ENCODE measurements at places on chromosomes 1 and 21. TPM values are rescaled to one million over a fixed set of nuclear protein-coding genes. Genes with fewer than 3 reads are reported as not detected.

MX2 gene
- total RNA-seq = 3.6 TPM

TNFRSF14 gene
- total RNA-seq = 10.6 TPM

TNN gene
- total RNA-seq = not detected

FAM43B gene
- total RNA-seq = 0.50 TPM

HYI gene
- 14.2 TPM for total RNA-seq

C1QTNF12 gene
- total RNA-seq = 1.4 TPM

CCDC181 gene
- total RNA-seq = 0.63 TPM

GNG4 gene
- not detected for total RNA-seq

SHC1 gene
- total RNA-seq = 78.5 TPM

KLHDC9 gene
- 4.2 TPM for total RNA-seq

C1orf52 gene
- total RNA-seq = 15.1 TPM

DCST2 gene
- 0.56 TPM for total RNA-seq

KRTAP19-8 gene
- not detected for total RNA-seq

PGLYRP3 gene
- total RNA-seq = not detected

SPATA6 gene
- total RNA-seq = 3.0 TPM

NTNG1 gene
- not detected for total RNA-seq

CFHR5 gene
- total RNA-seq = not detected

SPRR4 gene
- not detected for total RNA-seq

CFHR4 gene
- not detected for total RNA-seq

S100A14 gene
- not detected for total RNA-seq

S100A16 gene
- 29.5 TPM for total RNA-seq

NBPF20 gene
- total RNA-seq = 0.68 TPM
